ENCODE measurements at places on chromosomes 2 and 18. TPM values are rescaled to one million over a fixed set of nuclear protein-coding genes. Genes with fewer than 3 reads are reported as not detected.

The CCL20 gene
- polyA plus RNA-seq = 0.99 TPM

The CD8A gene
- 2.9 TPM for polyA plus RNA-seq

DNA sequence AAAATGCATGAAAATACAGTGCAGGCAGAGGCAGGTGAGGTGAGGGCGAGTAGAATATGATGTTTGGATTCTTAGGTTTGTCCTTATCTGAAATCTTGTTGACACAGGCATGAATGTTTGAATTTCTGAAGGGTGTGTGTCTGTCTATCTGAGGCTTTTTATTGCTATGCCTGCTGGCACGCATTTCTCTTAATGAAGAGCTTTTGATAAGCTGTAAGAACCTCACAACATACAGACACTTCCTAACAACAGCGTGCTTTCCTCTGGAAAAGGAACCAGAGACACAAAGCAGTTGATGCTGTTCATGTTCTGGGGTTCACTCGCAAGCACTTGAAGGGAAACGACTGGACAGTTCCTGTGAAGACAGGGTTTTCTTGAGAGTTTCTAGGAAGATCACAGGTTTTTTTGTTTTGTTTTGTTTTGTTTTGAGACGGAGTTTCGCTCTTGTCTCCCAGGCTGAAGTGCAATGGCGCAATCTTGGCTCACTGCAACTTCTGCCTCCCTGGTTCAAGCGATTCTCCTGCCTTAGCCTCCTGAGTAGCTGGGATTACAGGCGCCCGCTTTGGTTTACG, 33.3 kb upstream of the CABLES1 start:
- no peak overlapping the region for H3K27ac ChIP-seq
- H3K4me3 ChIP-seq = no peak overlapping the region
- H3K27me3 ChIP-seq = no peaks in the 10 kb centered on the region
- no peak for DNase-seq
- H3K4me1 ChIP-seq = no peaks in the 10 kb centered on the region

DNA sequence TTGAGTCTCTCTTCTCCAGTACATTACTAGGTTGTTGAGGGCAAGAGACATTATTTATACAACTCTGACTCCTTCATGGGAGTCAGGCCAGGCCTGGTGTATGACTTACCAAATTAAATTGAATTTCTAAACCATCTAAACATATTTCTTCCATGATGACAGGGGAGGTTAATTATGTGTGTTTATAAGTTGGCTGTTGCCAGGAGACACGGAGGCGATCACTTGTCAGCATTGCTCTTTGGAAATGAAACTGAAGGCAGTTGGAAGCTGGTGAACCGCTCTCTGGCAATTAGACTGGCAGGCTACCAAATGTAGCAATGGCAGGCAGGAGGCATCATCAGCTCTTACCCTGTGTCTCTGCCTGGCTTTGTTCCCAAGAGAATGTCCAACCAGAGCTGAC, 241.4 kb downstream of the KCNS3 start:
- H3K27me3 ChIP-seq = no peaks in the 10 kb centered on the region
- no peaks in the 10 kb centered on the region for H3K36me3 ChIP-seq
- no peak overlapping the region for H3K4me3 ChIP-seq
- peaks cover 7% of the 10 kb centered on the region for H3K4me1 ChIP-seq
- no peak for DNase-seq

DNA sequence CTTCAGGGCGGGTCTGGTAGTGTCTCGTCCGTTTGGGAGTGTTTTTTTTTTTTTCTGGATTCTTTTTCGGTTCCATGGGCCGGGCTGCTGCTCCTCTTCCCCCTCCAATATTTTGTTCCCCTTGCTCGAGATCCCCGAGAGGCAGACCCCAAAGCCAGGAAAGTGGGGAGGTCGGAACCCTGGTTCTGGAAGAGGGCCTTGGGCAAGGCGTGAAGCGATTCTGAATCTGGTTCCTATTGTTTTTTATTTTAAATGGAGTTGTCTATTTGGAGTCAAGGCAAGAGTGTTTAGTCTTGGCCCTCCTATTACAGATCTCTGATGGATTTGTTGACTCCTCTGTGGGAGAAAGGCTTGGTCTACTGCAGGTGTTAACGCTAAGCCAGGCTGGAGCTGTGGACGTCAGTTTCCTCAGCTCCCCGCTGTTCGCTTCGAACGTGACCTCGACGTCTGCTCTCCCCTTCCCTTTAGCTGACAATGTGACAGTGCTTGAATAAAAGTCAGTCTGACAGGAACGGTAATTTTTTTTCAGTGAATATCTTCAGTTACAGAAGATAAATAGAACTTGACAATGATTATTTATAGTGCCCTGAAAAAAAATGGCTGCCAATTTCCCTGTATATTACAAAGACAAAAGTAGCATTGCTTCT, 683 bp upstream of the DNAJC27 start:
- H3K4me1 ChIP-seq = no peaks in the 10 kb centered on the region
- H3K27ac ChIP-seq = peak overlapping the region; percentile 96
- H3K36me3 ChIP-seq = no peaks in the 10 kb centered on the region
- no peaks in the 10 kb centered on the region for H3K27me3 ChIP-seq
- DNase-seq = peak; percentile 59

DNA sequence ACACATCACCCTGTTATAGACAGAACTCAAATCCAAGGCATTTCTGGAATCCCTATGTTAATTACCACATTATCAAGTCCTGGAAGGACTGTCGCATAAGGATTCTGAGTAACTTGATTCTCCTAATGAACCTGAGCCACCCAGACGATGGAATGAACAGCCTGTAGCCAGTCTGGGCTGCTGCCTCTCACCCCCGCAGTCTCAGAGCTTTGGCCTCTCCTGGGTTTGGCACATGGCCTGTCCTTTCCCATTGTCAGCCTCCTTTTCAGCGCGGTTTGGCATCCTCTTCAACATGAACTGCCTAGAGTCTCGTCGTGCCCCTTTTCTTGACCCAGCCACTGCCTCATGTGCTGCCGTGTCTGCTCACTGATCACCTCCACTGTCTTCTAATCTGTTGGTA, 147.6 kb downstream of the SLC8A1 start:
- H3K4me1 ChIP-seq = no peaks in the 10 kb centered on the region
- H3K27ac ChIP-seq = no peak overlapping the region
- H3K4me3 ChIP-seq = no peak overlapping the region

GRCh38 chr2:36396878-36397539, 41.4 kb downstream of the CRIM1 start:
- H3K36me3 ChIP-seq = no peaks in the 10 kb centered on the region
- DNase-seq = no peak
- no peaks in the 10 kb centered on the region for H3K4me1 ChIP-seq
- no peak overlapping the region for H3K4me3 ChIP-seq
- H3K27me3 ChIP-seq = no peaks in the 10 kb centered on the region
- no peak overlapping the region for H3K27ac ChIP-seq

GRCh38 chr2:237304763-237305514, 109.0 kb downstream of the COL6A3 start:
- H3K36me3 ChIP-seq = no peaks in the 10 kb centered on the region
- DNase-seq = no peak
- no peaks in the 10 kb centered on the region for H3K27me3 ChIP-seq
- H3K27ac ChIP-seq = no peak overlapping the region
- H3K4me3 ChIP-seq = no peak overlapping the region

DNA sequence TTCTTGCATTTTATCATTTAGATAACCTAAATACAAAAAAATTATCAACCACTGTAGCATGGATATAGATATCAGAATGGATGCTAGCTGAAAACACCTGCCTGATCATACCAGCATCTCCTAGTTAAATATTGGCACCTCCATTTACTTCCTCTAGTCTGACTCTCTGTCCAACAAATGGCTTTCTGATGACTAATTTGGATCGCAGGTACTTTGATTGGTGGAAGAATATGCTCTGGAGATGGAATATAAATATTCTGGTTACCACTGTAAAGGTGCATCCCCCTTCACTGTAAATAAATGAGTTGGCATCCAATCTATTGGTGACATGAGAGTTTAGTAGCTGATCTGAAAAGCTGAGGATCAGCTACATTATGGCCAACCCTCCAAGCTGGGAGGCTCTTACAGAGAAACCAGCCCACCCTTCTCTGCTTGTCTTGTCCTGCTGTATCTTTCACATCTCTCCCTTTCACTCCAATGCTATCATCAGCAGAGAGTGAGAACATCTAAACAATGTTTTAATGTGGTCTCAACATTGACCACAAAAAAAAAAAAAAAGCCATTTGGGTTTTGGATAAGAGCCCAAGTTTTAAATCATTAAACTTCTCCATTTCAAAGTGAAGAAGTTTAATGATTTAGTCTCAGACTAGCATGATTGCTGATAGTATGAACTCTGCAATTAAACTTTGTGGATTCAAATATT, 90.5 kb downstream of the PMAIP1 start:
- no peak overlapping the region for H3K4me3 ChIP-seq
- H3K36me3 ChIP-seq = no peaks in the 10 kb centered on the region
- DNase-seq = no peak
- no peaks in the 10 kb centered on the region for H3K27me3 ChIP-seq
- H3K27ac ChIP-seq = no peak overlapping the region
